ENCODE measurements at places on chromosomes 2 and 18.

- DNase-seq: no peak
Observed at GRCh38 chr18:49569724-49570123, 7.9 kb downstream of the LIPG start.

GRCh38 chr2:28163028-28163427, 229.6 kb upstream of the FOSL2 start:
- DNase-seq: no peak

GRCh38 chr18:34921226-34921625, 120.0 kb upstream of the MAPRE2 start:
- DNase-seq: no peak

- no peak for DNase-seq
Observed at GRCh38 chr2:230144355-230144754, 75.4 kb downstream of the SP110 start.

DNA sequence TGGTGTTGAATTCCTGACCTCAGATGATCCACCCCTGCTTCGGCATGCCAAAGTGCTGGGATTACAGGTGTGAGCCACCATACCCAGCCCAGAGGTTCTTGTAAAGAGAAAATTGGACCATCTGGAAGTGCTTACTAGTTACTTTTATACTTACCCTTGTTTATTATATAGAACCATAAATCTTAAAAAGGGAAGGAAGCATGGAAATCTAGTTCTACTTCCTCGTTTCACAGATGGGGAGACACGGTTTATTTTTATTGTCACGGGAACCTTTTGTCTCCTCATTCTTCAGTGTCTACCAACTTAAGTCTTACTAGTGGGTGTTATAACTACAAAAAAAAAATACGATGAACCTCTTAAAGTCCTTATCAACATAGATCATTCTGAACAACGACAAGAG, 45.8 kb upstream of the PDK1 start:
- no peak for DNase-seq

GRCh38 chr2:211591426-211591825, 947.2 kb downstream of the ERBB4 start:
- no peak for DNase-seq

DNA sequence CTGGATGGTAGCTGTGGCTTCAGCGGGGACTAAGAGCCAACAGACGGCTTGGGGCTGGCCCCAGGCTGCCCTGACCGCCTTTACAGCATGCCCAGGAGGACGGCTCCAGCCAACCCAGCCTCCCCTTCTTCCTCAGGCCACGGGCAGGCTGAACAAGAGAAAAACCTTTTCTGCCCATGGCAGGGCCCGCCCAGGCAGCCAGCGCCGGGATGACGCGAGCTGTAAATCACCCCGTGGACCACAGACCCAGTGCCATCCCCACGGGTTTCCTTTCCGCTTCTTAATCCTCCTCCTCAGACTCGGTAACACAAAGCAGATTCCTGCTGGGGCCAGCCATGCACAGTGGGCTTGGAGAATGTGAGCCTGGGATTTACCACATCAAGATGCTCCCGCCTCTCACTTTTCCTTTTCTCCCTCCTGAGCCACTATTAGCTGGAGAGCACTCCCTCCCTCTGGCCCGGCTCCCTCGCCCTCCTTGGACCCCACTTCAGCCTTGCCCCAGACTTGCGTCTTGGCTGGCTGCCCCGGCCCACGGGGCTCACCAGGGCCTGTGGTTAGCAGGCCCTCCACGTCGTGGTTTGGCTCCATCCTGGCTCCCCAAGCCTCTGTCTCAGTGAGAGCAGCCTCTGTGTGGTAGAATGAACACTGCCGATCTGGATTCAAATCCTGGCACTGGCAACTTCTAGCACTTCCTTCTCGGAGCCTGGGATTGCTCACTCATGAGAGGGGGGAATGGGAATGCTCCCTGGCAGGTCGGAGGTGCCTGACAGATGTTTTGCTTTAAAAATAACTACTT, 31.4 kb downstream of the ATOH8 start:
- no peak for DNase-seq
